Fibroblast of upper back skin (primary cell): ENCODE measurements at places on chromosomes 16 and 17.

DNA sequence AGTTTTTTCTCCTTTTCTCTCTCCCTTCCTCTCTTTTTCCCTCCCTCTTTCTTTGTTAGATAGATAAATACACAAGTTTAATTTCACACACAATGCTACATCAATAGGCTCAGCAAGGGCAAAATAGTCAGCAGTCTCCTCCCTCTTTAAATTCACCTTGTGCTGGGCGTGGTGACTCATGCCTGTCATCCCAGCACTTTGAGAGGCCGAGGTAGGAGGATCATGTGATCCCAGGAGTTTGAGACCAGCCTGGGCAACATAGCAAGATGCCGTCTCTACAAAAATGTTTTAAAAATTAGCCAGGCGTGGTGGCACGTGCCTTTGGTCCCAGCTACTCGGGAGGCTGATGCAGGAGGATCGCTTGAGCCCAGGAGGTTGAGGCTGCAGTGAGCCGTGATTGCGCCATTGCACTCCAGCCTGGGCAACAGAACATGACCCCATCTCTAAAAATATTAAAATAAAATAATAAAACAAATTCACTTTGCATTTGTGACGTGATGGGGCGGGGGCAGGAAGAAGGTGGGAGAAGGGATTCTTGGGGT lies 27.4 kb downstream of the IL21R start:
- DNase-seq: no peak

- DNase-seq: peak; percentile 95
These were observed 120.5 kb downstream of the ZFHX3 start for GRCh38 chr16:72927199-72928089.

- DNase-seq: no peak
These were observed 5.1 kb downstream of the TTYH2 start for GRCh38 chr17:74218436-74218835.

- DNase-seq: no peak
These were observed 16.4 kb downstream of the DHODH start for GRCh38 chr16:72024862-72025382.

- no peak for DNase-seq
These were observed 83.6 kb downstream of the CMIP start for GRCh38 chr16:81528256-81528655.
